ENCODE measurements at places on chromosomes 1 and 21.

DNA sequence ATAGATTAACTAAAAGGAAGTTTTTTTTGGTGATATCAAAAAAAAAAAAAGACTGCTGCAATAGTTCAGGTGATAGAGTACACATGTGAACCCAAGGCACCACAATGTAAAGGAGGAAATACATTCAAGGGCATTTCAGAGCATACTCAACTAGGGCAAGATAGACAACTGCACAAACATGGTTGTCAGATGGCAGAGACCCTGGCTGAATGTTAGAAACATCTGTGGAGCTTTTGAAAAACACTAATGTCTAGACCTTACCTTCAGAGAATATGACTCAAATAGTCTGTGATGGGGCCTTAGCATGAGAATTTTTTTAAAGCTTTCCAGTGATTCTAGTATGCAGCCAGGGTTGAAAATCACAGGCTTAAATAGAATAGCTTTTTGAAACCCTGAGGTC, 173.6 kb downstream of the VAV3 start:
- DNase-seq: no peak

DNA sequence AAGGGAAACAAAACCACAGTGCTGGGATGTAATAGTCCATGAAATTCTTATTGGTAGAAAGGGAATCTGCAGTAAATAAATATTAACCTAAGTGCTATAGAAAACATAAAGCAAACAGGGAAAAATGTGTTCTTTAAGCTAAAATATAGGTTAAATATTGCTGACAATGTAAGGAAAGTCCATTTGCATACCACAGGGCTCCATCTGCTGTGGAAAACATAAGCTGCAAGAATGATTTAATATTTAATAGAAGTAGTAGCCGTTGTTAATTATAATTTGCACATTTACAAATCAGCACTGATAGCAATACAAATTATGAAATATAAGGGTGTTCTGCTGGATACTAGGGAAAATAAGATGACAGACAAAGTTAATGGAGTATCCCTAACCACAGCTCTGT, 444.9 kb upstream of the PKN2 start:
- DNase-seq: no peak

DNA sequence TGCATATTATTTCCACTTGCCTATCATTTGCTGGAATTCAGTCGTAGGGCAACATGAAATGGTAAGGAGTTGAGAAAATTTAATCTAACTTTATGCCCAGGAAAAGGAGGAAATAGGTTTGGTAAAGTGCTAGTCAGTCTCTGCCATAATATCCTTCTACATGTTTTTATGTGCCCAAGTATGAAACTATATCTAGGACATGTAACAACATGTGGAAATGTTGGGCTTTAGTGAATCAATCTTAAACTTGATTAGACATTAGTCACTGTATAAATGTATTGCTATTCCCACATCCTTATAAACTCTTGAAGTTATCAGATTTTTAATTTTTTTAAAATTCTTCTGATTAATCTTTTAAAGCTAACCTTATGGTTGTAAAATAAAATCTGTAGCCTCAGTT, 204.7 kb upstream of the ZRANB2 start:
- DNase-seq: no peak

- no peak for DNase-seq
Observed at GRCh38 chr1:192476802-192477298, 98.7 kb upstream of the RGS1 start.

GRCh38 chr1:97270508-97271307, 549.1 kb downstream of the PTBP2 start:
- DNase-seq: no peak

DNA sequence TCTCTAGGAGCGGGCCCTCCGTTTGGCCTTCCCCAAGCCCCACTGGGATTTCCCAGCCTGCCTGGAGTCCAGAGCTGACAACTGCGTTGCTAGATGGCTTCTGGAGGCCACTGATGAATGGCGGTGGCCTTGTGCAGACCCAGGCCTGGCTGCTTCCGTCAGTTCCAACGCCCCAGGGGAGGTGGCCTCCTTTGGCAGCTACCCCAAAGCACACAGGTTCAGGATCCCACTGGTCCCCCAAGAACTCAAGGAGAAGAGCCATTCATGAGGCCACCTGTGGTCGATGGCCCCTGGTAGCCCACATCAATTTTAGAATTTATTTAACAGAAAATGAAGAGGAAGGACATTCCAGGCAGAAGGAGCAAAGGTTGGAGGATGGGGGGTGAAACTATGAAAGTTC, 85.2 kb downstream of the LACTBL1 start:
- no peak for DNase-seq

DNA sequence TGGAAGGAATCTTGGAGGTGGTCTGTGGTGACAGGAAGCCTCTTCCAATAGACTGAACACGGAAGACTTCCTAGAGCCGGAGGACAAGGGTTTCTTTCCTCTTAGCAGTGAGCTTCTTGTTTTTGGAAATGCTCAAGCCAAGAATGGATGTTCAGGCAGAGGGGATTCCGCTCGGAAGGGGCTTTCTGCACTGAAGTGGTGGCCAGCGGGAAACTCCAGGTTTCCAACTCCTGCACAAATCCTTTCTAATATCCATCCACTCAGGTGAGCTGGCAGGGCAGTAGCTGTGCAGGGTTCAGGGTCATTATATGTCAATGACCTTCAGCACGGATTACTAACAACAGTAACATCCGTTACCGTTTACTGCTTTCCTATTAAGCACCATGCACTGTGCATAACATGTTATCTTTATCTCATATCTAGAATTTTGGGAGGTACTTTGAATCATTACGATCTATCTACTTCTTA, 573 bp upstream of the CPT2 start:
- no peak for DNase-seq

- DNase-seq: no peak
Observed at GRCh38 chr1:113429461-113430153, 39.3 kb downstream of the MAGI3 start.

GRCh38 chr1:5889901-5890300, 102.3 kb downstream of the NPHP4 start:
- DNase-seq: no peak

GRCh38 chr1:201050515-201051277, 27.2 kb upstream of the KIF21B start:
- DNase-seq: no peak

GRCh38 chr21:37392441-37392840, 25.9 kb downstream of the DYRK1A start:
- no peak for DNase-seq

DNA sequence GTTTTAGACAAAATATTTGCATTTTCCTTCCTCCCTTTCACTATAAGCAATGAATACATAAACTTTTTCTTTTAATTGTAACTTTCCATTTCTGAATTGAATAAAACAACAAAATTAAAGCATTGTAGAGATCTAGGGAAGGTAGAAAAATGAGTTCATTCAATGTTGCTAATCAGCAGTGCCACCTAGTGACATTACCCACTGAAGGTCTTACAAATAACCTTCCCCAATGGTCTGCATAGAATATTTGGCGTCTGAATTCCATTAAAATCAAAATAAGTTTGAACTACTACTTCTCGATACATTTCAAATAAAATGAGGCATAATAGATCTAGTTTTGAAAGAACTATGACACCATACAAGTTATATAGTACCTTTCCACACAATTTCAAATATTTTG, 19.6 kb downstream of the FH start:
- no peak for DNase-seq

DNA sequence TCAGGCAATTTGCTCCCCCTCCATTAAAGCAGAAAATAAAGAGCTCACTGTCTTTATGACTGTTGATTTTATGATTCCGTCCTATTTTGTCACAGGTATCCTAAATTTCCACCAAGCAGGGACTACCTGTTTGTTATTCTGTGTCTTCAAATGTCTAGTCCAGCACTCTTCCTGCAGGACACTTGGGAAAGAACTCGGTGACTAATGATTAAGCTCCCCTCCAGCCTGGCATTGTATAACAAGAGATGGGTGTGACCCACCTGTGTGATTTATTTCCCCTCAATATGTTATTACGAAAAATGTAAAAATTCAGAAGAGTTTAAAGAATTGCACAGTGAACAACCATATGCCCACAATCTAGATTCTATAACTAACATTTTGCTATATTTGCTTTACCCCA, 42.9 kb upstream of the LRRN2 start:
- no peak for DNase-seq

- DNase-seq: no peak
Observed at GRCh38 chr1:66416295-66416694, 117.7 kb upstream of the SGIP1 start.

DNA sequence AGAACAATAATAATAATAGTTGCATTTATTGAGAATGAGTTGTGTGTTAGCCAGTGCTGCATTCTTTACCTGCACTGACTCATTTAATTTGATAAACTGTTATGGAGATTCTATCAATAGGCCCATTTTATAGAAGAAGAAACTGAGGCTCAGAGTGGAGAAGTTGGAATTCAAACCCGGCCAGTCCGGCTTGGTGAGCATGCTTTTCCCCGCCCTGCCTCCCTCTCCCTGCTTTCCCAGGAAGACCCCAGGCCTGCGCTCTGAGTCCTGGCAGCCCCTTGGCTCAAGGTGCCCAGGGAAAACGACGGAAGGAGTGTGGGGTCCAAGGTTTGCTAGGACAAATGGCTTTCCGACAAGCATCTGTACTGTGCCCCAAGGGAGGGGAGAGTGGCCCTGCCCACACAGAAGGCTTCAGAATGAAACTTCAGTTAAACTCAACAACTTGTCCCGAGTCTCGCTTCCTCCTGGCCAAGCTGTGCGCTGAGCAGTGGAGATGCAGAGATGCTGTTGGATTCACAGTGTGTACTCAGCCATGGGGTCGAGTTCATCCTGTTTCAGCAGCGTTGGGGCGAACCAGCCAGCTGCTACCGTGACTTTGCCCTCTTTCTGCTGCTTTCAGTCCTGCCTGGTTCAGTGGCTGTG, 23.3 kb upstream of the PADI6 start:
- DNase-seq: no peak

DNA sequence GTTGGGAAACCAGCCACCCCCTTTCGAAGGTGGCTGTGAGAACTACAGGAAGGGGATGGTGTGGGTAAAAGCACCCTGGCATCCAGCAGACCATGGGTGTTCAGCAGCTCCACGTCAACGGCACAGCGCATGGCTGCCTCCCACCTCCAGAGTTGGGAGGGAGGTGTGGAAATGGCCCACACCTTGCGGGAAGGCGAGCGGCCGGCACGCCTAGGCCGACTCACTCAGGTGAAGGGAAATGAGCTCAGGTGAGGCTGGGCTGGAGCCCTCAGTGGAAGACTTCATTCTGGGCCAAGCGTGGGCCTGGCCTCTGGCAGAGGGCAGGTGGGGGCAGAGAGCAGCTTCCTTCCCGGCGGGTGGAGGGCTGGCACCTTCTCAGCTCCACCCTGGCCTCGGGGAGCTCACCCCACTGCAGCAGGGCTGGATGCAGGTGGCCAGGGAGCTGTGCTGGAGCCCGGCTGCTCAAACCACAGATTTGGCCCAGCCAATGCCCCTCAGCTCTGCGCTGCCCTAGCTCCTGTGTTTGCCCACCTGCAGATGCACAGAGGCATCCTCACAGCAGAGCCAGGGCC, 24.8 kb upstream of the ALDH4A1 start:
- DNase-seq: peak; percentile 74

GRCh38 chr1:159861218-159861617, 1.2 kb downstream of the VSIG8 start:
- DNase-seq: no peak
